GDM1 (cell line): ENCODE measurements at places on chromosomes 5 and 9.

GRCh38 chr5:146902471-146902870, 23.9 kb upstream of the PPP2R2B start:
- DNase-seq, result no peak

- no peak for DNase-seq
These were observed 340.5 kb downstream of the PIK3R1 start for GRCh38 chr5:68555907-68556681.

GRCh38 chr5:159061179-159061796, 38.4 kb downstream of the EBF1 start:
- no peak for DNase-seq

DNA sequence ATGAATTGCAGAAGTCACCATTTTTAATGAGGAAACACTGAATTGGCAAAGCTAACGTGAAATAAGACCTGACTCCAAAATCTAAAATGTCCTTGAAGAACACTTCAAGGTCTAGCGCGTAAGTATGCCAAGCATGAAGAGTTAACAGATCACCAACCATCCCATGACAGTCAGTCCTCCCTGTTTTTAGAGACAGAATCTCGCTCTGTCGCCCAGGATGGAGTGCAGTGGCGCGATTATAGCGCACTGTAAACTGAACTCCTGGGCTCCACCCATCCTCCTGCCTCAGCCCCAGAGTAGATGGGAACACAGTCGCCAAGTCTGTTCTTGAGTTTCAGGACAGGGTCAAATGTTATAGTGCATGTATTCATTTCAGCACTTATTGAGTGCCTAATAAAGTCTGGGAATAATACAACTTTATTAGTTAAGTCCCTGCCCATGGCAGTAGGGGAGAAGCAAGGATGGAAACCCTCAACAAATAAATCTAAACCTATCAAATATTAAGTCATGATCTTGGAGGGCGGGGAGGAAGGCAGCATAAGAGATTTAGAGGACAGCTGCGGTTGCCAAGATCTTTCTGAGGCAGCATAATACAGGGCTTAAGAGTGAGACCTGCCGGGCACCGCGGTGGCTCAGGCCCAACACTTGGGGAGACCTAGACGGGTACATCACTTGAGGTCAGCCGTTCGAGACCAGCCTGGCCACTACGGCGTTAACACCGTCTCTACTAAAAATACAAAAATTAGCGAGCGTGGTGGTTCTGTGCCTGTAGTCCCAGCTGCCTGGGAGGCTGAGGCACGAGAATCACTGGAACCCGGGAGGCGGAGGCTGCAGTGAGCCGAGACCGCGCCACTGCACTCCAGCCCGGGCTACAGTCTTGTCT, 1.1 kb downstream of the ATPSCKMT start:
- no peak for DNase-seq

GRCh38 chr5:137954131-137954879, 65.0 kb downstream of the PKD2L2 start:
- DNase-seq, result no peak

DNA sequence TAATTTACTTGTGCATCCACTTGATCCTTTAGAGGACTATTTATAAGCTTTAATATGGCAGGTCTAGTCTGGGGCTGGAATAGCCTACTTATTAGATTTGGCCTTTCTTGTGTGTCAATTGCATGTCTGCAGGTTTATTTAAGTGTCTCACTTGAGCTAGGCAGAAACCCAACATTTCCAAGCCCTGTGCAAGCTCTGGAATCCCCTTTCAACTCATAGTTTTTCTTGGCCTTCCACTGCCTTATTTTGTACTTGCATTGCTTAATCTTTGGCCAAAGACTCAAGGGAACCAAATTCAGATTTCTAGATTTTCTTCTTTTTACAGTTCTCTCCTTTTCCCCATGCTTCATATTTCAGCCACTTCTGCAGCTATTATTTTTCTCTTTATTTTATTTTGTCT, 102.4 kb upstream of the RFX3 start:
- no peak for DNase-seq

DNA sequence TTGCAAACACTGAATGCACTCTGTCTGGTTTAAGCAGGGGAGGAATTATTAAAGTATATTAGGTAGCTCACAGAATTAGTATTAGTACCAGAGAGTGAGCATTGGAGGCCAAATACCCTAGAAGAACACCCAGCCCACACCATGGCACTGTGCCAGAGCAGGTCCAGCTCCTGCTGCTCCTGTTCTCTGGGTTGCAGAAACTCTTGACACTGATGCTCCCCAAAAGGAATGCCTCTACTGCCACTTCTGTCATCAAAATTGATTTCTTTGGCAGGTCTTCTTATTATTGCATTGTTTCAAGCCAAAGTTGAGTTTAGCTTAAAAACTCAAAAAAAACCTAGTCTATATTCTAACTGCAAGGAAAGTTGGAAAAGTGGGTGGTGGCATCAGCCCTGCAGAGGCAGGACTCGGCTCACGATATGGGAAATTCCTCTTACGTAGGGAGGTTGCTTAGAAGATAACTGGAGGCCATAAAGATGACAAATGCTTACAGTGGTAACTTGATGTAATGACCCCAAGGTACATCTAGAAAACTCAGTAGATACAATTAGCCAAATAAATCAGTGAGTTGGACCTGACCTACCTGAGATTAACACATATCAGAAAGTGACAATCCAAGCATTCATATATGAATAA, 123.4 kb downstream of the CD180 start:
- no peak for DNase-seq

- DNase-seq, result no peak
These were observed 22.6 kb downstream of the PTBP3 start for GRCh38 chr9:112310826-112311225.
